Omental fat pad (tissue), 4 donors: ENCODE measurements at places on chromosomes 5 and 9.

GRCh38 chr9:2154731-2155130, 139.6 kb downstream of the SMARCA2 start:
- no peak for DNase-seq

DNA sequence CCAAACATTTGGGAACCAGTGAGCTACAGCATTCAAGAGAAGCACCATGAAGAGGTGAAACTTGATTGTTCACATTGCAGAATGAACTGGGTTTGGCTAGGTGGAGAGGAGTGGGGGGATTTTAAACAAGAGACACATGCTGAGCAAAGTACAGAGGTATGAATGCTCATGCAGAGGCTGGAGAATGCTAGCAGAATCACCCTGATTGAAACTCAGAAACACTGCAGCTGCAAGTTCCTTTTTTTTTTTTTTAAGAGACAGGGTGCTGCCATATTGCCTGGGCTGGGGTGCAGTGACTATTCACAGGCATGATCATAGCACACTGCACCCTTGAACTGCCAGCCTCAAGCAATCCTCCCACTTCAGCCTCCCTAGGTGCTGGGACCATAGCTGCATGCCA, 35.1 kb downstream of the DENND1A start:
- DNase-seq: no peak

- no peak for DNase-seq
Measured at GRCh38 chr5:128667152-128667551, 129.1 kb upstream of the FBN2 start.

- DNase-seq: no peak
Measured at GRCh38 chr5:181058786-181059296, 18.8 kb downstream of the BTNL9 start.

DNA sequence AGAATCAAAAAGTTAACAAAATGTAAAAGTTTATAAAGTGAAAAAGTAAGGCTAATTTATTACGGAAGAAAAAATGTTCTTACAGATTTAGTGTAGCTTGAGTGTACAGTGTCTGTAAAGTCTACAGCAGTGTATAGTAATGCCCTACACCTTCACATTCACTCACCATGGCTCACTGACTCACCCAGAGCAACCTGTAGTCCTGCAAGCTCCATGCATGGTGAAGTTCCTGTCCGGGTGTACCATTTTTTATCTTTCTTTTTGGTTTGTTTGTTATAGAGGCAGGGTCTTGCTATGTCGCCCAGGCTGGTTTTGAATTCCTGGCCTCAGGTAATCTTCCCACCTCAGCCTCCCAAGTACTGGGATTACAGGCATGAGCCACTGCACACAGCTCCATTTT, 93.6 kb downstream of the MED27 start:
- no peak for DNase-seq

- DNase-seq: no peak
Measured at GRCh38 chr5:160287378-160288051, 24.8 kb downstream of the CCNJL start.
